Left forelimb (tissue), 1 donor: ENCODE measurements at places on chromosomes 3 and 15.

- DNase-seq, result no peak
Observed at GRCh38 chr3:122067214-122067550, 12.0 kb downstream of the CD86 start.

DNA sequence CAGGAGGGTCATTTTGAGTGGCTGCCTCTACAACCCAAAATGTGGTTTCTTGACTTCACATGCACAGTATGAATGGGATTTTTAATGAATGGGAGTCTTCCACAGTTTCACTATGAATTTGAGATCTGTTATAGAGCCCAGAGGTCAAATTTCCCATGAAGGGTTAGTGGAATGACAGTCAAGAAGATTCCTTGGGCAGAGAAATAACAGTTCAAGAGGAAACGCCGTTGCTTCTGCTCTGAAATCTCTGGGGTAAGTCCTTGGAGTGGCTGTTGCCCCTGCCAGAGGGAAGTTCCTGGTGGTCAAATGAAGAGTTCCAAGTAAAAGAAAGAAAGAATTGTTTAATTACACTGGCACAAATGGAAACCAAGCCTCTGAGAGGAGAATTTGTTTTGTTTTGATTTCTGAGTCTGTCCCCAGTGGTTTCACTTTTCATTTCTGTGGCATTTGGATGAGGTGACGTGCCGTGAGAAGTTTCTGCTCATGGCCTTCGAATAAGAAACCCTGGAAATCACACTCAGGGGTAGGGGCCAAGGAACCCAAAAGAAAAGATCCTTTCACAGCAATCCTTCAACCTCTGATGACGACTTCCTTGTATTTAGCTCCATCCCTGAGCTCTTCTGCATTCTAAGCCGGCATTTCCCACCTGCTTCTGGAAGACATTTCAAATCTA, 77.5 kb upstream of the IL12A start:
- no peak for DNase-seq

GRCh38 chr3:53236112-53236841, 19.5 kb downstream of the TKT start:
- no peak for DNase-seq

DNA sequence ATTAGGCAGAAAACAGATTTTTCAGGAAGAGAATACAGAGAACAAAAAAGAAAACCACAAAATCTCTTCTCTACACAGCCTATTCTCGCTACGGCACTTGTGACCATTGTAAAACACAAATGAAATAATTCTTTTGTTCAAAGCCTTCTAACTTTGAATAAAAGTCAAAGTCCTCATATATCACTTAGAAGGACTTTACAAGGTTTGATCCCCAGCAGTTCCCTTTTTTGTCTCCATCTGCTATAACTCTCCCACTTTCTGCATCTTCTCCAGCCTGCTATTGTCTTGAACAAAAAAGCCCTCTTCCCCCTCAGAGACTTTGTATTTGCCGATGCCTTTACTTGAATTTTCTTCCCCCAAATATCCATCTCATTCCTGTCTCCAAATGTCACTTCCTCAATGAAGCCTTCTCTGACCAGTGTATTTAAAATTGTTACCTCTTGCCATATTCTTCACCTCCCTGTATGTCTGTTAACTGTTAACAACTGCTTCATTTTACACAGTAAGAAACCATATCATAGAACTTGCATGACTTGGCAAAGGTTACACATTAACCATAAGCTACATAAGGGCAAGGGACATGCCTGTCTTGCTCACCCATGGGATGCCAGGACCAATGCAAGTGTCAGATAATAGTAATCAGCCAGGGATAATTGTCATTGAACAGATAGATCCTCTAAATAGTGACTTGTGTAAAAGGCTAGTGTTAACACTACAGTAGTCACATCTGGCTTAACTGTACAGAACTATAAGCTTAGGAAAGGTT, 122.4 kb downstream of the CBLB start:
- DNase-seq, result no peak

GRCh38 chr15:81117136-81117535, 16.9 kb upstream of the CFAP161 start:
- no peak for DNase-seq

DNA sequence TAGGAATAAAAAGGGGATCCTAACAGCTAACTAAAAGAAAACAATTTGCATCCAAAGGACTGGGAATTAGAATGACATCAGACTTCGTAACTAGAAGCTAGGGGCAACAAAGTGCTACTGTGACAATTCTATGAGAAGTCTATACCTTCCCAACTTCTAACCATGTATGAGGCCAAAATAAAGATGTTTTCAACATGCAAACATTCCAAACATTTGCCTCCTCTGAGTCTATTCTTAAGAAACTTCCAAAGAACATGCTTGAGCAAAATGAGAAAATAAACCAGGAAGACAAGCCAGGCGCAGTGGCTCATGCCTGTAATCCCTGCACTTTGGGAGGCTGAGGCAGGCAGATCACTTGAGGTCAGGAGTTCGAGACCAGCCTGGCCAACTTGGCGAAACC, 13.1 kb upstream of the RNF7 start:
- no peak for DNase-seq

DNA sequence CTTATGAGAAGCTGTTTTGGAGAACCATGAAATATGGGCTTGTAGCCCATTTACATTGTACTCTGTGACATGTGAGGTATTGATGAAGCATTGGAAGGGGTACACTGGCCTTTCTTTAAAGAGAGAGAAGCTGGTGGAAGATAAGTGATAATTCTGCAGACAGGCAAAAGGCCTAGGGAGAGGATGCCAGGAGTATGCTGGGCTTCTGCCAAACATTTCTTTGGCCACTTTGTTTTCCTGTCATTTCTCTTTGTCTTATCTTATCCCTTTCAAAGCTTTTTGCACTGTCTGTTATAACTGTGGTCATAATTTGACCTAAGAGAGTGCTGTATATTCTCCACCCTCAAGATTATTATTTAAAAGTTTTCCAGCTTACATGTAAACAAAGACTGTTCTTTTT, 109.6 kb upstream of the SEMA6D start:
- no peak for DNase-seq

- DNase-seq, result no peak
Observed at GRCh38 chr3:135930255-135930654, 35.3 kb upstream of the PPP2R3A start.

- DNase-seq, result no peak
Observed at GRCh38 chr3:117603097-117603496, 893.5 kb downstream of the TUSC7 start.

- DNase-seq, result no peak
Observed at GRCh38 chr3:27943106-27943505, 221.0 kb upstream of the EOMES start.

GRCh38 chr3:45969116-45969515, 25.9 kb downstream of the CXCR6 start:
- no peak for DNase-seq

DNA sequence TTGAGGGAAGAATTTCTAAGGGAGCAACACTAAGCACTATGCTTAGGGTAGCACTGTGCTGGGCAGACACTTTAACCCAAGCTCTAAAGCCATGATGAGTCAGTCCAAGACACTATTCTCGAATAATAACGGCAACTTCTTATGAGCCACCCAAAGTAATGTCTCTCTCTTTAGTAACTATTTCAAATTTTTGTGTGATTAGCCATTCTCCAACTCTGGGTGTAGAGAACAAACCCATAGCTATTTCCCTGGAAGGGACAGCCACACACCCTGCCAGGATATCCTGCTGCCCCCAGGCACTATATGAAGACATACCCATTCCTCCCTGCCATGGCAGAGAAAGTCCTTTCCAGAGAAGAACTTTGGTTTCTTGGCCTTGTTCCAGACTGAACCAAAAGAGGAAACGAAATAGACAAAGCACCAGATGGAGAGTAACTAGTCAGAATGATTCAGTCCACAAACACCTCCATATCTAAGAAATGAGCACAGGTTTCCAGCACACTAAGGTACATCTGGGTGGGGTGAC, 384.9 kb upstream of the THBS1 start:
- no peak for DNase-seq

DNA sequence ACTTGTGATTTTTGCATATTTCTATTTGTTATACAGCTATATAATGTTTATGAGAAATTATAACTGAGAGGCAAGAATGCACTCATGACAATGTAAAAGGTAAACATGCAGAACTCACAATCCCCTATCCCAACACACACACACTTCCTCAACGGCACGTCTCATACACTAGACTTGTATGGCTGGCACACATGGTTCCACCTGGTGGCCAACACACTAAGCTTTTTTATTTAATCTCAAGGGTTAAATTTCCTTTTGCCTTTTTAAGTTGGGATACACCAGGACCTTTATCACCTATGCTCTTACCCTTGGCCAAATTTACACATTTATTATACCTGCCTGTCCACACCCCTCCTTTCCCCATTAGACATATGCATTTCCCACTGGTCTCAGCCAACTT, 88.6 kb upstream of the PSMD6 start:
- no peak for DNase-seq
